Endothelial cell of umbilical vein (primary cell): ENCODE measurements at places on chromosomes 13 and 19. TPM values are rescaled to one million over a fixed set of nuclear protein-coding genes. Genes with fewer than 3 reads are reported as not detected.
A peak's percentile ranks its signal among the peaks of the same experiment; 100 is the strongest.

DNA sequence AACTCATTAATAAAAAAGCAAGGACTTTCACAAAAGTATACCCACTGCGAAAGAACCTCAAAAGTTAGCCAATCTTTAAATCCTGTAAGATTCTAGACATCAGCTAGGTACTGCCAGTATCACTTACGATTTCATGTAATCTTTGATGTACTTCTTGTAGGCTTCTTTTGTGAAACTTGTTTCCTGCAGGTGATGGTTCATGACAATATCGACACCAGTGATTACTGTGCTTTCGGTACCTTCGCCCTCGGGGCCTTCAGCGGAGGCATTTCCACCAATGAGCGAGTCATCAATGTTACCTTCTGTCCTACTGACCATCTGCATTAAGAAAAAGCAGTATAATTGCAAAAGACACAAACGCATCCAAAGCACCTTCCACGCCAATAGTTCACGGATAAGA lies 1.1 kb downstream of the TPT1 start:
- H3K4me3 ChIP-seq = peak overlapping the region; percentile 95
- peak overlapping the region; percentile 91 for H3K27ac ChIP-seq
- H3K27me3 ChIP-seq = no peaks in the 10 kb centered on the region
- peaks cover 23% of the 10 kb centered on the region for H3K36me3 ChIP-seq
- peaks cover 55% of the 10 kb centered on the region for H3K4me1 ChIP-seq
- no peak for DNase-seq

GRCh38 chr13:28137596-28137995 lies 749 bp upstream of the PAN3 start:
- H3K4me1 ChIP-seq = peaks cover 20% of the 10 kb centered on the region
- H3K27me3 ChIP-seq = no peaks in the 10 kb centered on the region
- no peaks in the 10 kb centered on the region for H3K36me3 ChIP-seq
- no peak for DNase-seq
- peak overlapping the region; percentile 100 for H3K4me3 ChIP-seq

GRCh38 chr13:33799950-33800592 lies 17.9 kb upstream of the RFC3 start:
- no peaks in the 10 kb centered on the region for H3K4me1 ChIP-seq
- H3K27ac ChIP-seq = no peak overlapping the region
- DNase-seq = peak; percentile 67
- no peaks in the 10 kb centered on the region for H3K27me3 ChIP-seq
- no peak overlapping the region for H3K4me3 ChIP-seq

DNA sequence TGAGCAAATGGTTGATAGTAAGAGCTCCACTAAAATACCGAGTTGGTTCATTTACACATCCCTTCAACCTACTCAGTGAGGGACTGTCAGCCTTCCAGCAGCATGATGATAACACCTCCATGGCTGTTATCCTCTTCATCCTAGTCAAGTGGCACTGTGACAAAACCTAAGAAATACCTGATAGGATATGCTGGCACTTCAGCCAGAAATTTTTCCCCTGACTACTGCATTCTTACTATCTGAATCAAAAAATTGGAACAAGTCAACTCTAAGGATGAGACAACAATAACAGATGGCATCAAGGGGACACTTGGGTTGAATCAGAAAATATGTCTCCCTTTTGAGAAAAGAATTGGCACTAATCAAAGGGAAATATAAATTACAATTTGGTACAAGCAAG lies 193.9 kb downstream of the KCTD12 start:
- no peak overlapping the region for H3K4me3 ChIP-seq
- no peak for DNase-seq
- no peaks in the 10 kb centered on the region for H3K36me3 ChIP-seq
- no peaks in the 10 kb centered on the region for H3K27me3 ChIP-seq
- H3K4me1 ChIP-seq = no peaks in the 10 kb centered on the region

GRCh38 chr13:111187960-111188541 lies 72.9 kb downstream of the ARHGEF7 start:
- DNase-seq = peak; percentile 44
- no peaks in the 10 kb centered on the region for H3K36me3 ChIP-seq
- H3K27me3 ChIP-seq = no peaks in the 10 kb centered on the region
- no peak overlapping the region for H3K27ac ChIP-seq

FGF21 gene
- total RNA-seq = not detected in 2 replicates

DNA sequence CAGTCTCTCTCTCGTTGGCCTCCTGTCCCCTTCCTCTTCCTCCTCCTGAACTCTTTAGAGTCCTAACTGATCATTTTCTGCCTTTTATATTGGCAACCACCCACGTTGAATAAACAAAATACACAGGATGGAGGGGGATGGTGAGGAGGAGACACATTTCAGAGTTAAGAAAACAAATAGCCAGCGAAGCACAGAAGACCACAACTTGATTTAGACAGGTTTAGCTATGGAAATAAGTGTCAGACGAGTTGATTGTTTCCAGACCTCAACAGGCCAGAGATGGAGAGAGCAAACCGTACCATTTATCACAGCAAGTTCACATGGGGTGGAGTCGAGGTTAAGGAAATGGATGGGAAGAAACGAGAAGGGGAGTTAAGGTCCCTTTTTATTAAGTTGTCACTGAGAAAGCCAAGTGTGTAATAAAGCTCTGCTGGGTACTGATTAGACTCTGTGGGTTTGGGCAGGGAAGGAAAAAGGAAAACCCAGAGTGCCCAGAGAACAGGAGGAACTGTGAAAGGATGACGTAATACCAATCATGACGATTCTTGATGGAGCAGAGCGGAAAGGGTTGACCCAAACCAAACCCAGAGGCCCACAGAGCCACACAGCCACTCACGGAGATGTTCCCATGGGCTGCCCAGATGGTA lies 11.1 kb upstream of the SERP2 start:
- DNase-seq = peak; percentile 53
- H3K4me1 ChIP-seq = peaks cover 47% of the 10 kb centered on the region
- H3K4me3 ChIP-seq = no peak overlapping the region
- H3K27ac ChIP-seq = peak overlapping the region; percentile 46

DNA sequence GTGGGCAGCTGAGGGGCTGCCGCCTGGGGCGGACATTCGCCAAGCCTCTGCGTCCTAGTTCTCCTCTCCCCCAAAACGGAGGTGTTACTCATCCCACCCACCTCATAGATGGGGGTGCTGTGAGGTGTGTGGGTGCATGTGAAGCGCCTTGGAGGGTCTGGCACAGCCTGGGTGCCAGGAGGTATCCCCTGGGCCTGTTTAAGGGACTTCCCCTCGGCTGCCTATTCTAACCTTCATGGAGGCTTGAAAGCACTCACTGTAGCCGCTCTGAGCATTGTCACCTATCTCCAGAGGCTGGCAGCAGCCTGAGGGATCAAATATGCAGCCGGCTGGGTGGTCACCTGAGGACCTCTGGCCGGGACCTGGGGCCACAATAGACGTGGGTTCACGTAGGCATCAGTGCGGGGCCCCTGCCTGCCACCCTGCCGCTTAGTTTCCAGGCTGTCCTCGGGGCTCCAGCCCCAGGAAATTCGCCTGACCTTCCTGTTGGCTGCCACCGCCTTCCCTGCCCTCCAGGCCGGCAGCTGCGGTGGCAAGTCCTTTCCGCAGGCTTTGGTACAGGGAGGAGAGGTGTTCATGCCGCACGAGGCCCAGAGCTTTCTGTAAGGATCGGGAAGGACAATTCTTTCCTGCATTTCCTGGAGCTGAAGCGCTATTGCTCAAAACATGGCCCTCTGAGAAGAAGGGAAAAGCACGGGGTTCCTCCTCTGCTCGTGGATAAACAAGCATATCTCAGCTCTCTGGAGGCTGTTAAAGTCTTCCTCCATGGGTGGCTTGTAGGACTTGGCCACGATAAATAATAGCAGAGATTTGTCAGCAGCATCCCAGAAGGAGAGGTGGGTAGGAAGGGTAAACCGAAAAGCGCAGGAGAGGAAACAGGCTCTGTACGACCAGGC lies 4.6 kb downstream of the COL4A2 start:
- H3K36me3 ChIP-seq = peaks cover 12% of the 10 kb centered on the region
- DNase-seq = no peak
- peaks cover 34% of the 10 kb centered on the region for H3K4me1 ChIP-seq
- no peak overlapping the region for H3K4me3 ChIP-seq

- H3K27ac ChIP-seq = peak overlapping the region; percentile 85
- peak overlapping the region; percentile 69 for H3K4me3 ChIP-seq
- peaks cover 25% of the 10 kb centered on the region for H3K4me1 ChIP-seq
- peaks cover 1% of the 10 kb centered on the region for H3K36me3 ChIP-seq
These were observed 468 bp downstream of the HMGB1 start for GRCh38 chr13:30465343-30465592.

DNA sequence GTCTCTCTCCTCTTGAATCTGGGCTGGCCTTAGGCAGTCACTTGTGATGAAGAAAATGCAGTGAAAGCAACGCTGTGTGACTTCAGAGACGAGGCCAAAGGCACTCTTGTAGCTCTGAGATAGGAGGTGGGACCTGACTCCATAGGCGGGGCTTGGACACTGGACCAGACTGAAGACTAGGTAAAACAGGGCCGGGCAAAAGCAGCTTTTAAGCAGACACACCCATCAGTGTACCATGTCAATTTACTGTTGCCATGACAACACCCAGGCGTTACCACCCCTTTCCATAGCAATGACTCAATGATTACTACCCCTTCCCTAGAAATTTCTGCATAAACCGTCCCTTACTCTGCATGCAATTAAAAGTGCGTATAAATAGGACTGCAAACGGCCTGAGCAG lies 6.6 kb upstream of the EID2 start:
- no peak for DNase-seq
- H3K4me3 ChIP-seq = no peak overlapping the region
- peaks cover 8% of the 10 kb centered on the region for H3K27me3 ChIP-seq

GRCh38 chr19:14437578-14438140 lies 4.6 kb downstream of the PKN1 start:
- no peak overlapping the region for H3K4me3 ChIP-seq
- H3K27me3 ChIP-seq = no peaks in the 10 kb centered on the region
- DNase-seq = no peak
